Natural killer cell treated with Interleukin-12 subunit alpha and Interleukin-12 subunit beta and Interleukin-15 and Interleukin-18, amount 100 ng/mL, for 72 hours (primary cell): ENCODE measurements at places on chromosomes 3 and 15.
A peak's percentile ranks its signal among the peaks of the same experiment; 100 is the strongest.

- no peak overlapping the region for H3K27ac ChIP-seq
- no peaks in the 10 kb centered on the region for H3K27me3 ChIP-seq
- H3K36me3 ChIP-seq, result peaks cover 11% of the 10 kb centered on the region
- DNase-seq, result no peak
- no peak overlapping the region for H3K4me3 ChIP-seq
- peaks cover 51% of the 10 kb centered on the region for H3K4me1 ChIP-seq
Observed at GRCh38 chr15:66417736-66418135, 31.0 kb downstream of the MAP2K1 start.

GRCh38 chr15:71237456-71238188 is 122.4 kb downstream of the THSD4 start:
- DNase-seq, result no peak
- H3K4me1 ChIP-seq, result no peaks in the 10 kb centered on the region
- no peak overlapping the region for H3K27ac ChIP-seq
- no peaks in the 10 kb centered on the region for H3K36me3 ChIP-seq

- no peak overlapping the region for H3K27ac ChIP-seq
- H3K4me3 ChIP-seq, result no peak overlapping the region
- no peaks in the 10 kb centered on the region for H3K4me1 ChIP-seq
- no peaks in the 10 kb centered on the region for H3K27me3 ChIP-seq
- DNase-seq, result no peak
- no peaks in the 10 kb centered on the region for H3K36me3 ChIP-seq
Observed at GRCh38 chr3:144763878-144764454, 792.3 kb downstream of the DIPK2A start.

DNA sequence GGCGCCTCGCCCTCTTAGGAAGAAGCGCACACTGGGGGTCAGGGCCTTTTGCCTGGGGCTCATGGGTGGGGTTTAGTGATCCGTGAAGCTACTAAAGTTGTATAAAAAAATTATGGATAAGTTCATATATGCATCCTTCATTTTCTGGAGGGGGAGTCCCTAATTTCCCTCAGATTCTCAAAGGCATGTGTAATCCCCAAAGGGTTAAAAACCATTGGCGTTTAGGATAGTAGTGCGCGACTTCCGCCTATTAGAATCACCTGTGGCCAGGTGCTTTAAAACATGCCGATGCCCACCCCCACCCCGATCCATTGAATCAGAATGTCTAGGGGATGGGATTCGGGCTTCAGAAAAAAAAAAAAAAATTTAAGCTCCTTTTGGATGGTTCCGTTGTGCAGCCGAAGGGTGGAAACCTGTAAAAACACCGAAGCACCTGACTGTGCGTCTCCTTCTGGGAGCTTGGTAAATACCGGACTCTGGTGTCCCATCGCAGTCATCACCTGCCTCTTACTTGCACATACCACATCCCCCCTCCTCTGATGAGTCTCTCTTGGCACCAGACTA is 570 bp downstream of the APH1B start:
- H3K36me3 ChIP-seq, result no peaks in the 10 kb centered on the region
- peak overlapping the region; percentile 80 for H3K4me3 ChIP-seq
- DNase-seq, result no peak
- peak overlapping the region; percentile 50 for H3K27ac ChIP-seq
- no peaks in the 10 kb centered on the region for H3K27me3 ChIP-seq
- peaks cover 29% of the 10 kb centered on the region for H3K4me1 ChIP-seq

DNA sequence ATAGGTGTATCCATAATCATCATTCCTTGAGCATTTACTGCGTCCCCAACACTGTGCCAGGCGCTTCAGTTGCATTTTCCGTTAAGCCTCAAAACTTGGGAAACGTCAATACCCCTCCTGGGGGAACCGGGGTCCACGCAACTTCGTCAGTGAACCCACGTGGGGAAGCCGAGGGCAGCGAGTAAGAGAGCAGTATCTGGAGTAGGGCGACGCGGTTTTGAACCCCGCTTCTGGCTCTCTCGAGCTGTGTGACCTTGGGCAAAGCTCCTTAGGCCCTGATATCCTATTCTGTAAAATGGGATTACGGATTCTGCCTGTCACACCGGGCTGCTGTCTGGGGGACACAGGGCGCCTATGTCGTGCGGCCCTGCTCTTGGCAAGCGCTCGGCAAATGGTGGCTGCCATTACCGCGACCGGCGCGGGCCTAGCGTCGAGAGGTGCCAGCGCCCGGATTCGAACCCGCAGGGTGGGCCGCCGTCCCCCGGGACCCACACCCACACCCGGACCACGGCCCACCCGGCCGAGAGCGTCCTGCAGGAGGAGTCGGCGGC is 590 bp downstream of the POLG start:
- H3K36me3 ChIP-seq, result peaks cover 36% of the 10 kb centered on the region
- peaks cover 67% of the 10 kb centered on the region for H3K4me1 ChIP-seq
- no peak overlapping the region for H3K27ac ChIP-seq
- peak overlapping the region; percentile 80 for H3K4me3 ChIP-seq
- H3K27me3 ChIP-seq, result no peaks in the 10 kb centered on the region
- no peak for DNase-seq
